Tibial nerve (tissue), 4 donors: ENCODE measurements at places on chromosomes 6 and 20. TPM values are rescaled to one million over a fixed set of nuclear protein-coding genes. Genes with fewer than 3 reads are reported as not detected.

- DNase-seq, result no peak
These were observed 13.2 kb downstream of the MAP3K7 start for GRCh38 chr6:90573624-90574023.

DNA sequence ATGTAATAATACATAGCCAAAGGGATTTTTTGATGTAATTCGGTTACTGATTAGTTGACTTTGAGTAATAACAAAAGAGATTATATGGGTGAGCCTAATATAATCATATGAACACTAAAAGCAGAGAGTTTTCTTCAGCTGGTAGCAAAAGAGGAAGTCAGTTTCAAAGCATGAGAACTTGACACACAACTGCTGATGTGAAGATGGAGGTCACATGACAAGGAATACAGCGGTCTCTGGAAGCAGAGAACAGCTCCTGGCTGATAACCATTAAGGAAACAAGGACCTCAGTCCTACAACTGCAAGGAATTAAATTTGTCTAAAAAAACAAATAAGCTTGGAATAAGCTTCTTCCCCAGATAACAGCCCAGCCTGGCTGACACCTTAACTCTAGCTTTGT is 154.5 kb upstream of the PRND start:
- DNase-seq, result no peak

DNA sequence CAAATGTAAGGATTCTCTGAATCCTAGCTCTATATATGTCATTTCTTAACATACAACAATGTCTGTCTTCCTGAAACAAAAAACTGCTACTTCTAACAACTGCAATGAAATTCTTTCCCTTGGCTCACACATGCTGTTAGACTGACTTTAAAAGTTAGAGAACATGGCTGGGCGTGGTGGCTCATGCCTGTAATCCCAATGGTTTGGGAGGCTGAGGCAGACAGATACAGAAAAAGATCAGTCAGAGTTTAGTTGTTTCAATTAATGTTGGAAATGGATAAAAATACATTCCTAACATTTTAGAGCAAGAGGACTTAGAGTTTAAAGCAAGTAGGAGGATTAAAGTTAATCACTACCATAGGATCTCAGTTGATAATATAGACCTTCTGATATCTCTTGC is 28.7 kb upstream of the KIAA1586 start:
- no peak for DNase-seq

DNA sequence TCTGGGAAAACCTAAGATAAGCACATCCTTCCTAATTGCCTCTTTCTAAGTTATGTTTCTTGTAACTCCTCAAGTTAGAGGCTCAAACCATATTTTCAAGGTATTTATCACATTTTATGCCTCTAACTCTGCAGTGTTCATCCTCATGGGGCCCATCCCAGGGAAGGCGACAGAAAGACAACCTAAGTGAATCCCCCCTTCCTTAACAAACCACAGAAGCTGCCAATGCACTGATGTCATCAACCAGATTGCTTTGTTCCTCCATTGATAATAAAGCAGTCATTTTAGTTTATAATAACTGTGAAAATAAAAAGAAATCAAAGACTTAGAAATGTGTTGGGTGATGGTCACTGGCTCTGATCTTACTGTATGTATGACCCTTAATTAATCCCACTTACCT is 119.5 kb upstream of the TCF21 start:
- DNase-seq, result no peak

The EFCAB8 gene
- 0.30 TPM for total RNA-seq

GRCh38 chr6:17622144-17622543 is 22.0 kb downstream of the FAM8A1 start:
- DNase-seq, result no peak

GRCh38 chr6:138004430-138005287 is 102.6 kb downstream of the PERP start:
- no peak for DNase-seq

The PRR3 gene
- 8.0 TPM for total RNA-seq

- DNase-seq, result no peak
These were observed 78.2 kb upstream of the SULF2 start for GRCh38 chr20:47863315-47863965.

- DNase-seq, result no peak
These were observed 18.3 kb upstream of the CITED2 start for GRCh38 chr6:139392794-139393193.

The NFYA gene
- 16.2 TPM for total RNA-seq

The ULBP2 gene
- total RNA-seq, result not detected

- no peak for DNase-seq
These were observed 26.2 kb upstream of the MMP24 start for GRCh38 chr20:35200267-35200666.

DNA sequence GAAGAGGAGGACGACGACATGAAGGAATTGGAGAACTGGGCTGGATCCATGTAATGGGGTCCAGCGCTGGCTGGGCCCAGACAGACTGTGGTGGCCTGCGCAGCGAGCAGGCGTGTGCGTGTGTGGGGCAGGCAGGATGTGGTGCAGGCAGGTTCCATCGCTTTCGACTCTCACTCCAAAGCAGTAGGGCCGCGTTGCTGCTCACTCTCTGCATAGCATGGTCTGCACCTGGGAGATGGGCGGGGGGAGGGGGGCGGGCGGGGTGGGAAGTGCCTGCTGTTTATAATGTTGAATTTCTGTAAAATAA is 42.3 kb downstream of the CHMP4B start:
- no peak for DNase-seq

The MDFI gene
- 14.0 TPM for total RNA-seq

The SLC32A1 gene
- not detected for total RNA-seq

DNA sequence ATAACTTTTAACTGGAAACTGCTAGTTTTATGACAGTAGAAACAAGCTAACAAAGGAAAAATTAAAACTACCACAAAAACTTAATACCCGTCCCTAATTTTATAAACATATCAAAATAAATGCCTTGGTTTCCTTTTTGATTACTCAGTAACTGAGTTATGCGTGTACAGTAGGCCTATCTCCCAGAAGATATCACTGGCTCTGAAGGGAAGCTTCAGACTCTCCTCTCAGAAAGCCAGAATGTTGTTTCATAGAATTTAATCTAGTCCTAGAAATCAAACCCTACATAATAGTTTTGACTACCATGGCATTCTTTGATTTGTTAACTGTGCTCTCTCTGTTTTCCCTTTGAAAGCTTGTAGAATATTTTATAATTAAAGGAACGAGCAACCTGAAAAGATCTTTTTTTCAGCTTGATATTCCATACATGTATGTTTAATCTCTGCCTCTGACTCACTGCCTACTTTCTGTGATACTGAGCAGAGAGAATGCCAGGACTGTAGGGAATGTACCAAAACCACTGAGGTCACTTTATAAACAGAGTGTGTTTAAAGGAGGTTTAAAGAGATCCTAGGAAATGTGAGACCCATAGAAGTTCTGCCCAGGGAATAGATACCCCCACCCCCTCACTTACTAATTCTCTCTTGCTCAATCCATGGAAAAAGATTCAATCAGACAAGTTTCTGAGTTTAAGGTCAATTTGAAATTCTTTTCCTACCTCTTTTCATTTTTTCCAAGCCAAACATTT is 311.5 kb downstream of the HDGFL1 start:
- DNase-seq, result no peak

The MOXD1 gene
- total RNA-seq, result 13.3 TPM

- DNase-seq, result no peak
These were observed 39.0 kb downstream of the ADGRF4 start for GRCh38 chr6:47737406-47737805.

- no peak for DNase-seq
These were observed 220.8 kb upstream of the HEY2 start for GRCh38 chr6:125528621-125529041.

The STMND1 gene
- total RNA-seq, result not detected

DNA sequence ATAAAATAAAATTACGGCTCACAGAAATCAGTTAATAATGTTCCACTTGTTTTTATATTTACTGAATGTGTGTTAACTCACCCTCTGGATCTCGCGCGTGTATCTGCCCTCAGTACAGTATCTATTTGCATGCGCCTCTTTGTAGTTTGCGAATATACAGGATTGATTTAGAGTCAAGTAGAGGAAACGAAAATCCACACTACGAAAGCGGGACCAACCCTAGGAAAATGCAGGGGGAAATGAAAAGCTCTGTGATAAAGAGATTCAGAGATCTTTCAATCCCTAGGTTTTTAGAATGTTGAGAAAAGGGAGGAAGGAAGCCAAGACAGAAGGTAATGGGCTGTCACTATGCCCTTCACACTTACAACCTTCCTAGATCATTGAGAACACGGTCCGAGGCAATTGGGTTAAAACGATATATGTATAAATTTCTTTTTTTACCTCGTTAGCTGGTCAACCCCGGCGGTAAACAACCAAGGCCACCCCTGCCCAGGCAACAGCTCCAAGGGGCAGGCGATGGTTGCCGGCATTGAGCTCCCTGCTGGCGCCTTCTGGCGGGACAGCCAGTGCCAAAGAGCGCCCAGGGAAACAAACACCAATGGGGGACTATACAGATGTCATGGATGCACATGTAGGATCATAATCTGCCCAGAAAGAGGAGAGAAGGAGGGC is 792 bp upstream of the FUT9 start:
- DNase-seq, result no peak

The BTN2A1 gene
- 17.7 TPM for total RNA-seq

GRCh38 chr20:24296477-24297261 is 172.8 kb upstream of the SYNDIG1 start:
- DNase-seq, result no peak

The CNR1 gene
- total RNA-seq, result 17.1 TPM

DNA sequence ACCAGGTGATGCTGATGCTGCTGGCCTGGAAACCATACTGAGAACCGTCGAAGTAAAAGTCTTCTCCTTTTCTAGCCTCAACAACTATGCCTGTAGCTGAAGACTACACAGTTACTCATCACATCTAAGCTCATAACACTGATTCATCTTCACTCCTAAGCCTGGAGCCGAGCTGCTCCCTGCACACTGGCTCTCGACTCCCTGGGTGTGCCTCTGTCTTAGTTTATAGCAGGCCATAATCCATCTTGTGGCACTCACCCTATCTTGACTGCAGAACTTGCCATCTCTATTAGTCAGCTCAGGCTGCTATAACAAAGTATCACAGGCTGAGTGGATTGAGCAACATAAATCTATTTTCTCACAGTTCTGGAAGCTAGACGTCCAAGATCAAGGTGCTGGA is 191.0 kb downstream of the UNC5CL start:
- DNase-seq, result no peak

The NKAPL gene
- 4.2 TPM for total RNA-seq

The PTCRA gene
- not detected for total RNA-seq

The ATP9A gene
- total RNA-seq, result 47.4 TPM

- DNase-seq, result no peak
These were observed 840 bp downstream of the DEFB132 start for GRCh38 chr20:258269-258858.

The SEMG1 gene
- not detected for total RNA-seq

GRCh38 chr6:14434916-14435690 is 317.5 kb downstream of the CD83 start:
- no peak for DNase-seq

The PDE7B gene
- 15.5 TPM for total RNA-seq

The OPN5 gene
- total RNA-seq, result not detected

The MICB gene
- total RNA-seq, result 1.0 TPM

- no peak for DNase-seq
These were observed 74.1 kb upstream of the TCF21 start for GRCh38 chr6:133814797-133815196.

The PKIB gene
- total RNA-seq, result 0.90 TPM

- no peak for DNase-seq
These were observed 639 bp upstream of the LBP start for GRCh38 chr20:38345643-38346042.

The HLA-DQB1 gene
- total RNA-seq, result 3.1 TPM

GRCh38 chr20:32012159-32012688 is 2.0 kb downstream of the CCM2L start:
- DNase-seq, result no peak

DNA sequence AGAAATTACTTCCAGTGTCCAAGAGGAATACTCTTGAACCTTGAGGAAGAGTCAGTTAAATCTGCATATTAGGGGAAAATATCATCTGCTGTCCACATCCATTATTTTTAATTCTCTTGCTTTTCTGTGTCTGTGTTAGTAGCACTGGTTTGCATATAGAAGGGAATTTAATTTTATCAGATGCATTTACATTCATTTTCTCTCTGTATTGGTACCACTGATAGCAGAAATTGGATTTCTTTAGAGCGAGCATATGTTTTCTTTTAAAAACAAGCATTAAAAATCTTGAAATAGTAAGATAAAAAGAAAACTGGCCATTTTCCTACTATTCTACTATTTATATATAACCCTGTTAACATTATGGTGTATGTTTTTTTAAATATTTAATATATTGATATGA is 83.8 kb downstream of the KIZ start:
- no peak for DNase-seq

The RHAG gene
- total RNA-seq, result 0.59 TPM

DNA sequence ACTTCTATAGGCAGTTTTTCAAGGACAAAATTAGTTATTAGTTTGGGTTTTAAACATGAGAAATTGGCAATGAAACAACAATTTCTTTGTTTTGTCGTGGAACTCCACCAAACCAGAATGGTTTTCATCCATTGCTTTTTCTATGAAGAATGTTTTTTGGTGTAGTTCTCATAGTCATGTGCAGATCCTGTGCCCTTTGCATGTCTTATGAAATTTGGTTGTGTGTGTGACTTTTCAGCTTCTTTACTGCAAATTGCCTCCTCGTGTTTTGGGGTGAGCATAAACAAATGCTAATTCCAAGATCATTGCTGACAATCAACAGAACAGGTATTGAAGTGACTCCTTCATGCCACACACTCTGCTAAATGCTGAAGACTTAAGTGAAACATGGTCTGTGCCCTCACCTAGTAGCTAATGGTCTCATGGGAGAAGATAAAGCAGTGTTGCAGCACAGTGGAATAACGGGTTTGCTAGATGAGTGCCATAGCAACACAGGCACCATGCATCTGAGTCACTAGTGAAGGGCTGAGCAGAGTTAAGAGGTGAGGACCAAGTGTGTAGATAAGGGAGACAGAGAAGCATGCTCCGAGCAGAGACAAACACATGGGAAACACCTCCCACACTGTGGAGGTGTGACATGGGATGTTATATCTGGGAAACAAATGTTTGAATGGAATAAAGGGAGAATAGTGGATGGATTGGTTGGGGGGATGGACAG is 120.0 kb downstream of the SLC16A10 start:
- no peak for DNase-seq

- no peak for DNase-seq
These were observed 235.8 kb downstream of the SMOC2 start for GRCh38 chr6:168676552-168677322.

DNA sequence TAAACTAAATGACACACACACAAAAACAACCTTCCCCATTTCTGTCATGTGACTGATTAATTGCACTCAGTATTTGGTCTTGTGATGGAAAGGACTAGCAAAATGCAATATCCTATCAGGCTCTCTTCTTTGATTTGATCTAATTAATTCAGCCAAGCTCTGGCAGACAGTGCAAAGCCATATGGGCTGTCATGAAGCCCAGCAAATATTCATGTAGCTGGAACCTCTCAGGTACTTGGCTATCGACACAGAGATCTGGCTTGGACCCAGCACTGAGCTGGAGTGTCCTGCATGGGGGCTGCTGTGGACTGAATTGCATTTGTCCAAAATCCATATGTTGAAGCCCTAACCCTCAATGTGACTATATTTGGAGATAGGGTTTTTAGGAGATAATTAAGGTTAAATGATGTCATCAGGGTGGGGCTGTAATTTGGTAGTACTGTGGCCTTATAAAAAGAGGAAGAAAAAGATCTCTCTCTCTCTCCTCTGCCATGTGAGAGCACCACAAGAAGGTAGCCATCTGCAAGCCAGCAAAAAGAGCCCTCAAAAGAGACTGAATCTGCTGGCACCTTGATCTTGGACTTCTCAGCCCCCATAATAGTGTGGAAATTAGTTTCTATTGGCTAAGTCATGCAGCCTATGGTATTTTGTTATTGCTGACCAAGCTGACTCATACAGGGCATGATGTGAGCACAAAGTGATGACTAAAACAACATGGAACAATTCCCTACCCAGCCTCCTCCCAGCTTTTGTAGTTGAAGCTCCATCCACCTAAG is 77.1 kb downstream of the STMND1 start:
- no peak for DNase-seq

The LST1 gene
- 15.7 TPM for total RNA-seq
